ENCODE measurements at places on chromosomes 1 and 21.

- DNase-seq: no peak
Observed at GRCh38 chr1:52635321-52636089, 2.5 kb downstream of the SHISAL2A start.

GRCh38 chr1:234433563-234434285 is 45.3 kb downstream of the TARBP1 start:
- DNase-seq: peak; percentile 48

GRCh38 chr1:20443703-20444586 is 42.1 kb downstream of the CAMK2N1 start:
- no peak for DNase-seq

DNA sequence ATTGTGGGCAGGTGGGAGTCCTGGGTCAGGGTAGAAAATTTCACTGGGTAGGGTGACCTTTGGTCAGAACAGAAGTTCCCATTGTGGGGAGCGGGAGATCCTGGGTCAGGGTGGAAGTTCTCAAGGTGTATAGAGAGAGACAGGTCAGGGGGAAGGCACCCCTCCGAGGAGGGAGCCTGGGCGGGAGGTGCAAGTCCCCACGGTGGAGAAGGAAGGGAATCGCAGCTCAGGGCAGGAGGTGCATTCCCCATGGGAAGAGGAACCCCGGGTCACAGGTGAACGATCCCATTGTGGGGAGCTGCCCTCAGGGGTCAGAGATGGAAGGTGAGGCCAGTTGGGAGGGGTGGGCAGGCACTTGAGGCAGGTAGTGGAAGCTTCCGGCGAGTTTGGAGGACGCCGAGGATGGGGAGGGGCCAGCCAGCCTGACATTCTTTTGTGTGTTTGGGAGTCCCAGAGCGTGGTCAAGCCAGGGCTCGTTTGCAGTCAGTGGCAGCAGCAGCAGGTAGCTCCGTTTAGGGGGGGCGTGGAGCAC is 637 bp downstream of the LYPLA2 start:
- no peak for DNase-seq

- no peak for DNase-seq
Observed at GRCh38 chr21:46374761-46375389, 50.9 kb downstream of the PCNT start.

DNA sequence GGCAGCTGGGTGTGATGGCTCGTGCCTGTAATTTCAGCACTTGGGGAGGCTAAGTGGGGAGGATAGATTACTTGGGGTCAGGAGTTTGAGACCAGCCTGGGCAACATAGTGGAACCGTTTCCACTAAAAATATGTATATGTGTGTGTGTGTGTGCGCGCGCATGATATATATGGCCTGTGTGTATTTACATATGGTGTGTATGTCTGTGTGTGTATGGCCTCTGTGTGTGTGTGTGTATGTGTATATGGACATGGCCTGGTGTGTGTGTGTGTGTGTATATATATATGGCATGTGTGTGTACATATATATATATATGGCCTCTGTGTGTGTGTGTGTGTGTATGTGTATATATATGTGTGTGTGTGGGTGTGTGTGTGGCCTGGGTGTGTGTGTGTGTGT is 16.0 kb upstream of the SLC2A7 start:
- no peak for DNase-seq

DNA sequence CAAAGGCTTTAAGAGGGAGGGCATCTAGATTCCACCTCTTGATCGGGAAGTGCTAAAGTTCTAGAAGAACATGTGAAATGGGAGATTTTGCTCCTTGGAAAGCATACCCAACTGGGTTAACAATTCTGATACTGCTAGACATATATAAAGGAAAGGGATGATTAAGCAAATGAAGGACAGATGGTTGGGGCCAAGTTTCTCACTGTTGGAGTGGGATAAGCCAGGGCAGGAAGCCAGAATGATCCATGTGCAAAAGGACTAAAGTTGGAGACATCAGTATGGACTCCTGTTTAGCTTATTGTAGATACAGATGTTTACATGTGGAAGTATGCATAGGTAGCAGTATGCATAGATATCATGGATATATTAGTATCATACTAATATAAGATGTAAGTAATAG is 16.8 kb downstream of the PLA2G5 start:
- no peak for DNase-seq

DNA sequence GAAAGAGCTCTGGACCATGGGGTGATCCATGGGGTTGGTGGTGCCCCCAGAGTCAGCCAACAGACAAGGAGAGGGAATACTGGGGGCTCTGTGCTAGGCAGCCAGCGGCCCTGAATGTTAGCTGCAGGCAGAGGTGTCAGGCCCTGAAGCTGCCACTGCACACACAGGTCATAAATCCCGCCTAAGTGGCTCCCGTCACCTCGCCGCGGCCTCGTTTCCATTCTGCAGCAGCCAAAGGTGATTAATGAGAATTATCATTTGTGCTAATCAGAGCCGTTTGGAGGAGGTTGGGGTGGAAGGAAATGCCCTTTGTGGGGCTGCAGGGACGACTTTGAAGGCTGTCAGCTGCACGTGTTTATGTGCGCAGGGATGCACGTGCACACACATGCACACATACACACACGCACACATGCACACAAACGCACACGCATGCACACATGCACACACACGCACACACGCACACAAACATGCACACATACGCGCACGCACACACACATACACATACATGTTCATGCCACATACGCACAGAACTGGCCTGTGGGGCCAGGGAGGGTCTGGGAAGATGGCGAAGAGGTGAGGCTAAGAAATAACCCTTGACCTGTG is 88.8 kb upstream of the ARHGEF16 start:
- no peak for DNase-seq

GRCh38 chr1:155016231-155016831 is 13.7 kb downstream of the ZBTB7B start:
- no peak for DNase-seq

GRCh38 chr1:207691841-207692240 is 46.9 kb downstream of the CR1L start:
- DNase-seq: no peak

DNA sequence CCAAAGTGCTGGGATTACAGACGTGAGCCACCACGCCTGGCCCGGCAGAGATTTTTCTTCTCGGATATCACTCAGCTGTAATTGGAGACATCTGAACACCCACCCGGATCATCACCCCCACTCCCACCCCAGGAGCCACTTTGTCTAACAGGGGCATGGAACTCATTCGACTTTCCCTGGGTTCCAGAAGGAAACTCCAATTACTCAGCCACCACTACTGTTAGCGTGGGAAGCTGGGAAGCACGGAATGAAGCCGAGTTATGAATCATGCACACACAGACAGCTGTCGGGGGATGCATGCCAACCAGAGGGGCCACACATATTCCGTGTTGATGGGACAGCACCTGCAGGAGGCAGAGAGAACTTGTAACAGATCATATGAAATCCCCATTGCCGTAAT is 85.2 kb downstream of the HLCS start:
- DNase-seq: peak; percentile 61

DNA sequence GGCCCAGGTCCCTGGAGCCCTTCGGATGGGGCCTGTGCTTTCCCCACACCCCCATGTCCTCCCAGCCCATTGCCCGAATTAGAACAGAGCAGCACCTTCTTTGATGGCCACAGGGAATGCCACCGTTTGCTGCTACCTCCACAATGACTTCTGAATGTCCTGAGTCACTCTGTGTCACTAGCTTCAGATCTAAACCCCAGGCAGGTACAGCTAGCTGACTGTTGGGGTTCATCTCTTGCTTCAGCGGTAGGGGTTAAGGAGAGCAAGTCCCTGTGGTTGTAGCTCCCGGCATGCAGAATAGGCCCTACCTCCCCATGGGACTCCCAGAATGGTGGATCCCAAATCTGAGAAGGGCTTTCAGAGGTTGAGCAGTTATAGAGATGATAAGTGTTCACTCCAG is 291.1 kb upstream of the POU3F1 start:
- no peak for DNase-seq

DNA sequence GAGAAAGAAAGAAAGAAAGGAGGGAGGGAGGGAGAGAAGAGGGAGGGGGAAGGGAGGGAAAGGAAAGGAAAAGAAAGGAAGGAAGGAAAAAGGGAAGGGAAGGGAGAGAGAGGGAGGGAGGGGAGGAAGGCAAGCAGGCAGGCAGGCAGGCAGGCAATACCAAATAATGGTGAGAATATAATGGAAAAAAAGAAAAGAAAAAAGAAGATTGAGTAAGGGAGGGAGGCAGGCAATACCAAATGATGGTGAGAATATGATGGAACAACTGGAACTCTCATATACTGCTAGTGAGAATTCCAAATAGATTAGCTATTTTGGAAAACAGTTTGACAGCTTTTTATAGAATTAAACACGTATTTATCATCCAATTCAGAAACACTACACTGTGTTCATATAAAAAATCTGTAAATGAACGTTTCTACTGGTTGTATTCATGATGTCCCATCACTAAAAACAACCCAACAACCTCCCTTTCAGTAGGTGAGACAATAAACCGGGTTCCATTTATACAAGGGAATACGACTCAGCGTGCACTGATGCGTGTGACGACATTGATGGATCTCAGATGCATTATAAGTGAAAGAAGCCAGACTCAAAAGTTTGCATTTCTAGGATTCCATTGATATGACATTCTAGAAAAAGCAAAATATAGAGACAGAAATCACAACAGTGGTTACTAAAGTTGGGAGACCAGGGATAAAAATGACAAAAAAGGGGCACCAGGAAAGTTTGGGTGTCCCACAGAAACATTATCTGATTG is 226.4 kb downstream of the DSCAM start:
- DNase-seq: no peak

- no peak for DNase-seq
Observed at GRCh38 chr1:204714861-204715511, 29.4 kb upstream of the LRRN2 start.

- DNase-seq: peak; percentile 2
Observed at GRCh38 chr1:114828251-114828650, 26.4 kb upstream of the SYCP1 start.

GRCh38 chr1:221166559-221167318 is 287.5 kb downstream of the HLX start:
- no peak for DNase-seq

GRCh38 chr1:1272341-1273208 is 1.1 kb downstream of the UBE2J2 start:
- no peak for DNase-seq

GRCh38 chr1:232440325-232441035 is 189.5 kb downstream of the SIPA1L2 start:
- DNase-seq: no peak
